Osteocyte (in vitro differentiated cells): ENCODE measurements at places on chromosomes 4 and X. TPM values are rescaled to one million over a fixed set of nuclear protein-coding genes. Genes with fewer than 3 reads are reported as not detected.

DNA sequence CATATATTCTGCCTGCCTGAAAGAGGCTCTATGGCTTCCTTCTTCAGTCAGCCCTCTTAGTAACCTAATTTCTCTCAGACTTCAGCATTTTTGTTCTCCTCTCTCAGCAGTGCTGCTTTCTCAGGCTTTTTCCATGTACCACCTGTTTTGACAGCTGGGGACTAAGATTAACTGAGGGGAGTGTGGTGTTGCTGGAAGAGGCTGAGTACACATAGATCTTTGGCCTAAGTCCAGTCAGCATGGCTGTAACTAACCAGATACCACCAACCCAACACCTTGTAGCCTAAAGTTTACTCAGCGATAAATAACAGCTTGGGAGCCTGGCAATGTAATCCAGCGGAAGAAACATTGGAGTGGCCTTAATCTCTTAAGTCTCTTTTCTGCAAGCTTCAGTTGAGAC lies 85.5 kb downstream of the RTL3 start:
- no peak for DNase-seq

The ANXA3 gene
- total RNA-seq = 0.97 and 1.0 TPM in 2 replicates

The ADGRG2 gene
- 0.10 TPM in 1 of 2 replicates, not detected in the other for total RNA-seq

- no peak for DNase-seq
Measured at GRCh38 chr4:17336524-17336961, 175.3 kb downstream of the QDPR start.

DNA sequence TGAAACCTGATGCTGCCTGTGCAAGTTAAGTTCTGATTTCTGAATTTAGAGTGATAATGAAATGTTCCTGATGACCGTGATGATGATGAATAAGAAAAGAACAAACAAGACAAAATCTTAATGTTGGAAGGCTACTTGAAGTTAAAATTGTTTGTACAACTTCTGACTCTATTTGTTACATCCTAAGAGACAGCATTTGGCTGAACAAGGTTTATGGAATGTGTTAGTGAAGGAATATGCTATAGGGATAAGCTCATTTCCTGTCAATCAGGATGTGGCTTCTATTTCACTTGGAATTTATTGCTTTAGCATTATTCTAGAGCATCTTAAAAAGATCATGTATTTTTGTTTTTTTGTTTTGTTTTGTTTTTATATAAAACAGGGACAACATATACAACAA lies 267.5 kb downstream of the FAT4 start:
- no peak for DNase-seq

GRCh38 chr4:73213916-73214653 lies 44.5 kb downstream of the ANKRD17 start:
- no peak for DNase-seq

The SHOX gene
- 0.21 TPM in 1 of 2 replicates, not detected in the other for total RNA-seq

The FGF2 gene
- 29.2 and 33.4 TPM in 2 replicates for total RNA-seq

DNA sequence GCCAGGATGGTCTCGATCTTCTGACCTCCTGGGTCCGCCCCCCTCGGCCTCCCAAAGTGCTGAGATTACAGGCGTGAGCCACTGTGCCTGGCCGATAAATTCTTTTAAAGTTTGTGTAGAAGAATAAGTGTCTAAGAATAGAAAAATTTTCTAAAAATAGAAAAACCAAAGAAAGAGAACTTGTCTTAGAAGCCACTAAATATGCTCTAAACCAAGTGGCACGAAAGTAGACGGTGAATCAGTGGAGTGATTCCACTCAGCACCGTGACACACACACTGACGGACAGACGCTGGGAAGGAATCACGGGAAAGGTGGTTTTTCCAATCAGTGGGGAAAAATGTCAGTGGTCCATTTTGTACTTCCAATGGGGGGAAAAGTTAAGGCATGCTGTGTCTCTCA lies 72.7 kb upstream of the PSAPL1 start:
- no peak for DNase-seq

The BANK1 gene
- 0.63 and 1.0 TPM in 2 replicates for total RNA-seq

- DNase-seq = no peak
Measured at GRCh38 chr4:4752576-4753401, 106.7 kb upstream of the MSX1 start.

DNA sequence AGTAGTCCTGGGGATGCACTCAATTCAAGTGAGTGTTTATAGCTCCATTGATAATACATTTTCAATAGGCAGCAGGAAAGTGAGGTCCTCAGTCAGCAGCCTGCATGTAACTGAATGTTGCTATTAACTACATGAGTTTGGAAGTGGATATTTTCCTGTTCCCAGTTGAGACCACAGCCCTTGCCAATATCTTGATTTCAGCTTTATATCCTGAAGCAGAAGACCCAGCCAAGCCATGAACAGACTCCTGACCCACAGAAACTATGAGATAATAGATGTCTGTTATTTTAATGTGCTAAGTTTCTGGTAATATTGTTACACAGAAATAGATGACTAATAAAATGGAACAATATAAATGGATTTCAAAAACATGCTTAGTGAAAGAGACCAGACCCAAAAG lies 63.7 kb downstream of the VSIG4 start:
- DNase-seq = no peak

The ZNF157 gene
- 0.13 and 0.16 TPM in 2 replicates for total RNA-seq

GRCh38 chrX:8364369-8365141 lies 100.1 kb upstream of the VCX3B start:
- DNase-seq = no peak

The FAM53A gene
- 6.2 and 9.5 TPM in 2 replicates for total RNA-seq

DNA sequence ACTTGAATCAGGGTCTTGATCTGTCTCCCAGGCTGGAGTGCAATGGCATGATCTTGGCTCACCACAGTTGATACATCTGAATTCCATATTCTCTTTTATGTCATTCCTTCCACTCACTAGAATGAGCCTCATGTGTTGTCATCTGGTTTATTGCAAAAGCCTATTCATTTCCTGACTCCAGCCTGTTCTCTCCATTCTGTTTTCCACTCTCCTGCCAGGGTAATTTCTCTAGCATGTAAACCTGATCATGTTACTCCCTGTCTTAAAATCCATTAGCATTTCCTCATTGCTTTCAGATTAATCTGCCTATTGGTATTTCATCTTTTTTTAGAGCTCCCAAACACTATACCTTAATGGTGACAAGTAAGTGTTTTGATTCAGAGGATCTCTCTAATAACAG lies 4.3 kb upstream of the DDX60L start:
- no peak for DNase-seq

The PDCL2 gene
- total RNA-seq = not detected in 2 replicates

- DNase-seq = no peak
Measured at GRCh38 chr4:76533314-76533713, 98.3 kb downstream of the SHROOM3 start.

The GATA1 gene
- total RNA-seq = not detected in 2 replicates
